ENCODE measurements at places on chromosomes 4 and X.

DNA sequence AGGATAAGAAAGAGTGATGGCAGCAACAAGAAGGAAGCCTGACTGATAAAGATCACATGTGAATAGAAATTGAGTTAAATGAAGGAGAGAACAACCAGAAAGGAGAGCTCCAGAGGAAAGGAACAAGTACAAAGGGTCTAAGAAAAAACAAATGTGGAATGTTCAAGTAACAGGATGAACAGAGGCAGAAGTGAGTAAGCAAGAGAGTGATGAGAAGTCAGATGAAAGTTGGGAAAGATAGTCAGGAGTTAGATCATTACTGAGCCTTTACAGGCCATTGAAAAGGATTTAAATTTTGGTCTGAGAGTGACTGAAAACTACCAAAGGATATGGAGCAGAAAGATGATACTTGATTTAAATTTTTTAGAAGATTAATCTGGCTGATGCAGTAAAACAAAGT, 38.1 kb downstream of the NFXL1 start:
- DNase-seq, result no peak

GRCh38 chr4:79087071-79087470, 147.8 kb upstream of the PAQR3 start:
- DNase-seq, result no peak

GRCh38 chr4:26839016-26839415, 21.6 kb upstream of the STIM2 start:
- DNase-seq, result no peak

GRCh38 chrX:115561605-115562479, 868 bp downstream of the PLS3 start:
- peak; percentile 1 for DNase-seq

GRCh38 chr4:174454815-174455473, 67.3 kb downstream of the HPGD start:
- DNase-seq, result no peak

Measured in activated CD4-positive, alpha-beta T cell treated with anti-CD3 and anti-CD28 coated beads, Interleukin-2, amount 50 U/mL, for 48 hours (primary cell).